ENCODE measurements at places on chromosomes 11 and 22.

DNA sequence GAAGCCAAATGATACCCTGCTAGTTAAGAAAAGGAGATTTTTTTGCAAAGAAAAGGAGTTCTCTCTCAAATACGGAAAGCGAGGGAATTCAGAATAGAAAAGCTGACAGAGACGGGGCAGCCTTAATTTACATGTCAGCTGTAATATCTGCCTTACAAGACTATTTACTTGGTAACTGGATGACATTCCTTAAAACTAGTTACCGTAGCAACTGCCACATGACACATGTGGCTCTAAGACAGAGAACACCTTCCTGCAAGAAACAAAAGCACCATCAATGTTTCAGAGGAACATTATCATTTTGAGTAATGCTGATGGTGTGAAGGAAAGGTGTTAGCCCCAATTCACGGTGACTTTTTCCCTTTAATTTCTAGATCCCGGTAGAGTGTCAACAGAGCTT, 222.1 kb downstream of the LRRC4C start:
- no peak for DNase-seq

GRCh38 chr11:83272627-83273026, 13.5 kb downstream of the CCDC90B start:
- DNase-seq = no peak

GRCh38 chr11:123357353-123357989, 72.6 kb upstream of the GRAMD1B start:
- no peak for DNase-seq

GRCh38 chr11:69691463-69691862, 12.4 kb downstream of the FGF19 start:
- DNase-seq = no peak

DNA sequence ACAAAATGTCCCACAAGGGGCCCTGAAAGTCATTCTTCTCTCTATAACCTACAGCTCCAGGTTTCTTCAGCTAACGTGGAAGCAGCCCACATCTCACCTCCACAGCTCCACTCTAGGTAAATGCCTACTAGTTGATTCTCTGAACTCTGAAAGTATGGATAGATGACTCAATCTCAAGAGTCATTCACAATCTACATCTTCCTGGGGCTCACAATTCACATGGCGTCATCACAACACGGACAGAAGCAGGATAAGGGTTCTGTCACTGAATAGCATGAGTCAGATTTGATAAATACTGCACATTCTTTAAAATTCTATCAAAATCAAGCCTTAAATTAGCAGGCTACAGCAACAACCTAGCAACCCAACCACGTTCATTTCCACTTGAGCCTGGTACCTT, 96.3 kb downstream of the PLEKHA7 start:
- no peak for DNase-seq

- DNase-seq = no peak
These were observed 3.3 kb downstream of the FXYD6 start for GRCh38 chr11:117872975-117873827.

DNA sequence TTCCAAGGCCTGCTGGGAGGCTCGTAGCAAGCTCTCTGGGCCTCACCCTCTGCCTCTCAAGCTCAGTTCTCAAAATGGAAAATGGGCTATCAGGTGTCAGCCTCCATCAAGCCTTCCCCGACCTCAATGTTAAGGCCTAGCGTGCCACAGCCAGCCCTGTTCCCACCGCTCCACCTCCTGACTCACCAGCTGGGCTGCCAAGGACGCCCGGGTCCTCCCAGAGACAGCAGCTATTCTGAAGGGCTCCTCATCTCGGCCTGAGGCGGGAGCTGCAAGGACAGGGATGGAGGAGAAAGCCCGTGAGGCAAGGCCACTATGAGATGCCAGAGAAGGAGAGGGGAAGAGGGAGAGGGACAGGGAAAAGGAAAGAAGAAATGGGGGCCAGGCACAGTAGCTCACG, 19.9 kb downstream of the ARAP1 start:
- no peak for DNase-seq

DNA sequence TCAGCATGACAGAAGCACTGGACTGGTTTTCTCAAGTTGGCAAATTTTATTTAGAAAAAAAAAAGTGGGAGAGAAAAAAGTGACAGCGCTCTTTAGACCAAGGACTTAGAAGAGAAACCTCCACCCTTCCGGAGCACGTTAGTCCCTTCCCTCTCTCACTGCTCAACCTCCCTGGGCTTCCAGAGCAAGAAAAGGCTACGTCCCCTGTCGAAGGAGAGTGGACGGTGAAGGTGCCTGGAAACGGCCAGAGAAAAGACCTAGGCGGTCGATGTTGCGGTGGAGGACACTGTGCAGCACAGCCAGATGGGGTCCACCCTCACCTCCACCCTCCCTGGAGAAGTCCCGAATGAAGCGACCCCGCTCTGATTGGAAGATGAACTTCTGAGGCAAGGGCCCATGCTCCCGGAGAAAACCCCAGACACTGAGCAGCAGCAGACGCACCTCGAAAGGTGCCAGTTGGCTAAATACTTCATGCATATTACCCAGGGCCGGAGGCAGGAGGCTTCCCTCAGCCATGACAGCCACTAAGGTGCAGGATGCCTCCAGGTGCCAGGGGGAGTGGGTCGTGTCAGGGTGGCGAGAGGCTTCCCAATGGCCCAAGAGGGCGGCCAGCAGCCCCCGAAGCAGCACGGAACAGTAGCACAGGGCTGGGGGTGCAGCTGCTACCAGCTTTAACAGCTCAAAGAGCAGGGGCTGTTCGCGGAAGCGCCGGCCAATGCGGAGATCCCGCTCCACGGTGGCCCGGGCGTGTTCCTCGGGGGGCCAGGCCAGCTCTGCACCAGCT, 604 bp upstream of the GANAB start:
- DNase-seq = no peak

- DNase-seq = no peak
These were observed 28.8 kb downstream of the TSPAN4 start for GRCh38 chr11:871472-871871.

DNA sequence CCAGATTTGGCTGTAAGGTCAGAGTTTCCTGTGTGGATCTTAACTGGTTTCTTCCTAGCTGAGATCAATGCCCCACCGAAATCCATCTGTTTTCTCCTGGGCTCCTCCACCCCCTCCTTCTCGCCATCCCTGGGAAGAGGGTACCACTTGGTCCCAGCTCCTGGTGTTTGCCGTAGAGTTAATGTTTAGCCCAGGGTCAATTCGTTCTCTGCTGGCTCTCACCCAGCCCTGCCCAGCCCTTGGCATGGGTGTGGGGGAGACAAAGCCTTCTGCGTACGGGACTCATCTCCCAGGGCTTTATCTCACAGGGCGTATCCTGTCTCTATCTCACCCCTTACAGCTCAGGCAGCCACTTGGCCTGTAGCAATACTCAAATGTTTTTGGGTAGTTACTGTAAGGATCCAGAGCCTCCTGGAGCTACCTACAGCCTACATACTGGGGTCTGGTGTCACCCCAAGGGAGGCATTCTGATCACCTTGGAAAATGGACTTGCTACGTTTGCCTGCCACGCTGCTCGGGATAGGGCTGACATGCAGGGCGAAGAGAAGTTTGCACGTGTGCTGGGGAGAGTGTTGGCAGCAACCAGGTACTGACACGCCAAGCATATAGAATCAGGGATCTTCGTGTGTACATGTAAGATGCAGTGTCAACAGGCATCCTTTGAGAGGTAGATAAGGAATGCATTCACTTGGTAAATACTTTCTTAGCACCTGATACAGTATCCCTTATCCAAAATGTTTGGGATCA, 66.1 kb downstream of the SCN3B start:
- DNase-seq = no peak

DNA sequence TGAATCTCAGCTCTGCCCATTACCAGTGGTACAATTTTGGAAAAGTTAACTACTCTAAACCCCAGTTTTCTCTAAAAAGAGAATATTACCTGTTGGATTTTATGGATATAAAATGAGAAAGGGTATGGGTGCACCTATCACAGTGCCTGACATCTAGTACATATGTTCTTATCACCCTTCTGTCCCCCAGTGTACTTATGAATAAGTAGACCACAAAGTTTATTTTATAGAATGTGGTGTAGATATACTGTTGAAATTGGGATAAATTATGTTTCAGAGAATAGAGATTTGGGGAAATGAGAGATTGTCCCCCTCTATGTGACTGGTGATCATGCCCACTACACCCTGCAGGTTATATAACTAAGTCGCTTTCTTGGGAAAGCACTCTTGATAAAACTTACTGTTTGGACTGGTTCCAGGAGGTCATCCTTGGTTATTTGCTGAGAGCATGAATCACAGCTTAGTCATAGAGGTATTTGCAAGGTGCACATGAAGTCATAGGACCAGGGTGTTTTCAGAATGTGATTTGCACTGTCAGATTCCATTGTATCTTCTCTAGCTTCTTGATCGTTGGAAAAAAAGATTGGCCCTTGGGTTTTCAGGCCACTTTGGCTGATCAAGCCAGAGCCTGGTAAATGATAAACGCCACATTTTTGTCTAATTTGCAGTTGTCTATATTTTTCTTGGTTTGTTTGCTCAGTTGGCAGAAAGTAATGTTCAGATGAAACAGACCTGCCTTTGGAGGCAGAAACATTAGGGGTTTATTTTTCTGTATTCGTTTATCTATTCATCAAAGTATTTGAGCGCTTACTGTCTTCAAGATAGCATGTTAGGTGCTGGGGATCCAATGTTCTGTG, 21.3 kb downstream of the STX3 start:
- no peak for DNase-seq

- DNase-seq = no peak
These were observed 219.6 kb downstream of the C11orf87 start for GRCh38 chr11:109641549-109641948.

DNA sequence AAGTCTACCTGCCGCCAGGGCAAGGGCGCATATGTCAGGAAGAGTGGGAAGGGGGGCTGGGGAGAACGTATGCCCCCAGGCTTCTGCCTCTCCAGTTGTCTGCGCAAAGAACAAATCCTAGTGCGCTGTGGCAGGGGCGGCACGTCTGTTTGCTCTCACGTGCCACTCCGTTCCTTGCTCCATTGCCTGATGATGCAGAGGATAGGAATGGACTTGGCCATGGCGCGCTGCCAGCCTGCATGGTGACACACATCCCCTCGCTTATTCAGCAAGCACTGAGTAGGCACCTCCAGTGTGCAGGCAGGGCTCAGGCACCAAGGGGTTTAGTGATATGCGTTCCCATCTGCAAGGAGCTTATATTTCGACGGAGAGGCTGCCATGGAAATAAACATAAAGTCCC, 45.4 kb upstream of the SLC22A12 start:
- DNase-seq = no peak

DNA sequence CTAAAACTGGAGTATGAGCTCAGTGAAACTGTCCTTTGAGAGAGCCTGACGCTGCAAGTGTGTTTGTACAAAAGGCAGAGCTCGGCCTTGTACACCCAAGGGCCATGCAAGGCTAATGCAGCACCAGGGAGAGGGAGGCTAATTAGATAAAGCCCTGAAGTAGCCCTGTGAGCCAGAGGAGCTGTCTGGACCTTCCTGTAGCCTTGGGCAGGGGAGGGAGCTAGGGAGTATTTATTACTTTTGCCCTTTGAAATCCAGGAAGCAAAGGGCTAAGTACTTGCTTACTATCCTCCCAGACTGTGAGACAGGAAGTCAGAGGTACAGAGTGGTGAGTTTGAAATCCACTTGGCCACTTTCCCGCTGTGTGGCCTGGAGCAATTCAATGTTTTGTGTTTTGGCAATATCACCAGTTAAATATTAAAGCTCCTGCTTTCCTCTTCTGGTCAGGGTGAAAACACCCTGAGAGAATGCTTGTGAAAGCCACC, 10.2 kb upstream of the LDHA start:
- DNase-seq = peak; percentile 10

- DNase-seq = no peak
These were observed 17.9 kb downstream of the MUC5B start for GRCh38 chr11:1240771-1241170.

DNA sequence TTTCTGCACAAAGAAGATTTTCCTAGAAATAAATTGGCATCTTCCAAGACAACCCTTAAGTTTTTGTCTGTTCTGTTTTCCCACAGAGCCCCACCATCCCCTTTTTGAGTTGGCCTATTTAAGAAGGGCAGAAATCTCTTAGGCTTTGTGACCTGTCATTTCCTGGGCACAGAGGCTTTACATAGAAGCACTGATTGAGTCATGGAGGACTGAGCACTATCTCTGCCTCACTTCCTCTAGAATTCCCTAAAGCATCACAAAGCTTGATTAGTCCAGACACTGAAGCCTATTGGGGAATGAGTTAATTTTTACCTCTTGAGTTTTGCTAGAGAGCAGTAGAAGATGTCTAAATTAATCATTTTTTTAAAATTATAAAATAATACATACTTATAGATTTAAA, 25.4 kb downstream of the TRIM44 start:
- DNase-seq = no peak

DNA sequence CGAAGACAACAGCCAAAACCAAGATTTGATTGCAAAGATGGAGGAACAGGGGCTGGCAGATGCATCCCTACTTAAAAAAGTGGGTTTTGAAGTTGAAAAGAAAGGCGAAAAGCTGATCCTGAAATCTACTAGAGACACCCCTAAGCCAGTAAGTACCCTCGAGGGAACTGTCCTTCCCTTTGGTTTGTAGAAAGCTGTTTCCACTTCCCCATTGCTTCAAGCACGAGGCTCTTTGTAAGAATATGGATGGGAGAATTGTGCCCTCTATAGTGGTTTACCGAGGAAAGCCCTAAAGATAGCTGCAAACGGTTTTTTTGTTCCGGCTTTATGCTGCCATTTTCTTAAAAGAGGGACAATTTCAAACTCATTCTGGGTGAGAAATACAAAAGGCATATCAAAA, 133.9 kb downstream of the WNT7B start:
- no peak for DNase-seq

- no peak for DNase-seq
These were observed 11.9 kb downstream of the APOA4 start for GRCh38 chr11:116811194-116811593.

- DNase-seq = no peak
These were observed 1.1 kb upstream of the MUC6 start for GRCh38 chr11:1037506-1038055.

GRCh38 chr11:61011950-61012736, 40.7 kb downstream of the CD6 start:
- peak; percentile 24 for DNase-seq

DNA sequence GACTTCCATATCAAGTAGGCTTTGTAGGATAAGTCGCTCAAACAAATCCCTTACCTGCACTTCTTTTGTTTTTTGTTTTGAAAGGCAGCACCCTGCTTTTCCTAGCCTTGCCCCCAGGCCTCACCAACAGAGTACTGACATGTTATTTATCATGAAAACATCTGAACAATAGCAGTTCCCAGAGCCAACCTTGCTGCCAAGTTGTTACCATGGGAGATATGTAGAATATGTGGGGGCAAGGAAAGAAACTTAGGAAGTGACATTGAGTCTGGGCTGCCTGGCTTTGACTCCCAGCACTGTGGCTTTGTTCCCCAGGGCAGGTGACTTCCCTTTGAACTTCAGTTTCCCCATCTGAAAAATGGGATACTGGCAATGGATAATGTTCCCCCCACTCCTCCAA, 53.4 kb upstream of the CRYBB3 start:
- no peak for DNase-seq

- no peak for DNase-seq
These were observed 17.7 kb downstream of the RAB30 start for GRCh38 chr11:83054001-83054400.

- DNase-seq = no peak
These were observed 33.6 kb downstream of the DBX1 start for GRCh38 chr11:20126724-20127123.

GRCh38 chr11:2131371-2132236, 7.6 kb downstream of the IGF2 start:
- DNase-seq = no peak

GRCh38 chr11:16936643-16937042, 77.6 kb downstream of the PLEKHA7 start:
- no peak for DNase-seq

All from hippocampal formation (tissue), 2 donors.